Left cardiac atrium (tissue), 4 donors: ENCODE measurements at places on chromosomes 16 and 17. TPM values are rescaled to one million over a fixed set of nuclear protein-coding genes. Genes with fewer than 3 reads are reported as not detected.

GRCh38 chr16:75804368-75804767, 78.1 kb upstream of the CPHXL start:
- no peak for DNase-seq

DNA sequence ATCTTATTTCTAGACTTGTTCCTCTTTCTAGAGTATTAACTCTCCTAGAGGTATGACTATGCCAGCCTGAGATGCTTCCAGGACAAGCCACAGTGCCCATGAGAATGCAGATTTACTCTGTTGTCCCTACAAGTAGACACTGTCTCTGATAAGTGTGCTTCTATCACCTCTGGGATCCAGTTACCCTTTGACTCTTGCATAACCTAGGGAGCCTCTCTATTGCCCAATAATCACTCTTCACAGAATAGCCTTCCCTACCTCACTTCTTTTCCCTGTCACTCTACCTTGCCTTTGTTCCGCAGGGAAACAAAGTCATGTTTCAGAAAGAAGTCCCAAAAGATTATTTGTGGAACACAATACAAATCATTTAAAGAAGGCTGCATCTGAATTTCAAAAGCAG, 1.6 kb upstream of the KRT34 start:
- DNase-seq, result no peak

GRCh38 chr16:86774931-86775330, 196.6 kb downstream of the FOXL1 start:
- no peak for DNase-seq

The CDIPT gene
- total RNA-seq, result 88.8 TPM

- DNase-seq, result no peak
Observed at GRCh38 chr17:36850790-36851189, 86.5 kb upstream of the LHX1 start.

The CCDC154 gene
- total RNA-seq, result 0.68 TPM
